ENCODE measurements at places on chromosomes 7 and 10. TPM values are rescaled to one million over a fixed set of nuclear protein-coding genes. Genes with fewer than 3 reads are reported as not detected.

Gene ADCY1
- 1.7 TPM for total RNA-seq

Gene CCNY
- total RNA-seq: 61.4 TPM

Gene RAMP3
- total RNA-seq: 6.6 TPM

Gene RBP3
- not detected for total RNA-seq

Gene AMPH
- total RNA-seq: 2.1 TPM

All from ovary (tissue), 10 donors.